Muscle of arm (tissue), 14 donors: ENCODE measurements at places on chromosomes 11 and 22. TPM values are rescaled to one million over a fixed set of nuclear protein-coding genes. Genes with fewer than 3 reads are reported as not detected.

- no peak for DNase-seq
Measured at GRCh38 chr11:130209128-130209932, 49.7 kb downstream of the ST14 start.

DNA sequence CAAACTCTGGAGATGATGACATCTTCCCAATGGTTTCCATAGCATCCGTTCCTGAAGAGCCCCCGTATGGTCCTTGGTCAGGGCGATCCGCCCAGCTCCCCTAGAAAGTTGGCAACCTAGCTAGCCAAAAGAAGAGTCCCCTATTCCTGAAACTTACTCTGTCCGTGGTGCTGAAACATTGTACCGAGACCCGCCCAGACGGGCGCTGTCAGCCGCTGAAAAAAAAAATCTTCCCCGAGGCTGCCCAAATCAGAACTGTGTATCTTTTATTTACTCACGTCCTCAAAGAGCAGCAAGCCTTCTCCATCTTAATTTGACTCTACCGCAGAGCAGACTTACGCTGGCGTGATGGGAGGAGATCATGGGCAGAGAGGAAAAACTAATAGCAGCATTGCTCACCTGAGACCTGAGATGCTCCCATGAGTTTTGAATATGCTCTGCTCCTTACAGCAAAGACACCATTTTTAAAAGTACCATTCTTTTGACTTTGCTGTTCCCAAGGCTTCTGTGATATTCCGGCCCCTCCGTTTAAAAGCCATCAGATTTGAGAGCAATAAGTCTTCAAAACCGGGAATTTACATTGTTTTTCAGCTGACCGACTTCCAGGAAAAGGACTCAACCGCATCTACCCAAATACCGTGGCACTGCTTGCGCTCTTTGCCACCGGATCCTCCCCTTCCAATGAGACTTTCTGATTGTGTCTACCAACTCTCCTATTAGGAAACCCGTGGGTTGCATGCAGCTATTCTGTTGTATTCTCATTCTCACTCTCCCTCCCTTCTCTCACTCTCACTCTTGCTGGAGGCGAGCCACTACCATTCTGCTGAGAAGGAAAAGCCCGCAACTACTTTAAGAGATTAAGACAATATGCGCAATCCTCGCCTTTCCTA lies at the start of gene SLC17A6:
Gene SLC17A6, plus strand, starts transcription at position 786 of the 890 bp plus-strand sequence. CDS start 153 bp downstream, outside the sequence.
- peak; percentile 65 for DNase-seq

DNA sequence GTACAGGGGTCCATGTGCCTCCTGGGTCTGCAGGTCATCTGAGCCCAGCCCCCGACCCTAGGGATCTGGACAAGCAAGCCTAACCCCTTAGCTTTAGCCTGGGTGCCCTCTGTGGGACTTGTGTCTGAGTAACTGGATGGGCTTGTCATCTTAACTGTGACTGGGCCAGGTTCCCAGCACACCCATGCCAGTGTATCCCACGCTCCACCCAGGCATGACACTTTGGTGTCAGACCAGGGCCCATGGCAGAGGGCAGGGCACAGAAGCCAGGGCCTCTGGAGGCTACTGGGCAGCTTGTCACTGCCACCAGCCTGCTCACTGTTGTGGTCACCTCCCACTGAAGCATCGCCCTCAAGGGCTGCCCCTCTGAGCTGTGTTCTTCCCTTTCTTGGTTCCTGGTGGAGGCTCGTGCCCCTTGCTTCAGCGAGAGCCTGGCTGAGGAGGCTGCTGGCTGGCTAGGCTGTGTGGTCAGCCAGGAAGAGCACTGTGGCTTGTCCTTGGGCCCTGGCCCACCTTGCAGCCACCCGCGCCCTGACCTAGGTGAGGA lies 80.8 kb downstream of the ST3GAL4 start:
- no peak for DNase-seq

DNA sequence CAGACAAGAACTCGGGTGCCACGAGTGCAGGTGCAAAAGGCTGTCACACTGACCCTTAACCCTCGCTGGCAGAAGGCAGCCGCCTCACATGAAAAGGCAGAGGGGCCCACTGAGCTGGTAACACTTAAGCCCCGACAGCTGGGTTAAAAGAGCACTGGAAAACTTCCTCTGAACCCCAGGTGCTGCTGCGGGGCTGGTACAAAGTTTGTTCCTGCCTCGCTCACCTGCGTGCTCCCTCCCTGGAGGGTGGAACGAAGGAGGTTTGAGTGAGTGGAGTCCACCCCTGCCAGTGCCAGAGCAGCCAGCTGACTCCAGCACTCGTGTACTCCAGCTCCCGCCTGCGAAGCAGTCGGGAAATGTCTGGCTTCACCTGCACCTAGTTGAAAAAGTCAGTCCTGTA lies 12.6 kb downstream of the SULT4A1 start:
- DNase-seq = no peak

DNA sequence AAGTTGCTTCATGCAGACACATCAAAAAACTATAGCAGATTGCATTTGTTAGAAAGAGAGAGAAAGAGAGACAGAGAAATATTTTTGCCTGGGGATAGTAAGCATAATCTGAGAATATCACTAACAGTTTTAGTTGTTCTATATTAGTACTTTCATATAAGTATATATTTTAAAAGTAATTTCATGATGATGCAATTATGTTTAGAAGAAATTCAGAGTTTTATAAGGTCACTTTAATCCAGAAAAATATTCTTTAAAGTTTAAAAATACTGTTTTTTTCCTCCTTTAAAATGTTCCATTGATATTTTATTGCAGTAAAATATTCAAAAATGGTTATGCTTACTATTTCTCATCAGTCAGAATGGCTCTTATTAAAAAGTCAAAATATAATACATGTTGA lies 86.8 kb upstream of the MTMR2 start:
- DNase-seq = no peak

DNA sequence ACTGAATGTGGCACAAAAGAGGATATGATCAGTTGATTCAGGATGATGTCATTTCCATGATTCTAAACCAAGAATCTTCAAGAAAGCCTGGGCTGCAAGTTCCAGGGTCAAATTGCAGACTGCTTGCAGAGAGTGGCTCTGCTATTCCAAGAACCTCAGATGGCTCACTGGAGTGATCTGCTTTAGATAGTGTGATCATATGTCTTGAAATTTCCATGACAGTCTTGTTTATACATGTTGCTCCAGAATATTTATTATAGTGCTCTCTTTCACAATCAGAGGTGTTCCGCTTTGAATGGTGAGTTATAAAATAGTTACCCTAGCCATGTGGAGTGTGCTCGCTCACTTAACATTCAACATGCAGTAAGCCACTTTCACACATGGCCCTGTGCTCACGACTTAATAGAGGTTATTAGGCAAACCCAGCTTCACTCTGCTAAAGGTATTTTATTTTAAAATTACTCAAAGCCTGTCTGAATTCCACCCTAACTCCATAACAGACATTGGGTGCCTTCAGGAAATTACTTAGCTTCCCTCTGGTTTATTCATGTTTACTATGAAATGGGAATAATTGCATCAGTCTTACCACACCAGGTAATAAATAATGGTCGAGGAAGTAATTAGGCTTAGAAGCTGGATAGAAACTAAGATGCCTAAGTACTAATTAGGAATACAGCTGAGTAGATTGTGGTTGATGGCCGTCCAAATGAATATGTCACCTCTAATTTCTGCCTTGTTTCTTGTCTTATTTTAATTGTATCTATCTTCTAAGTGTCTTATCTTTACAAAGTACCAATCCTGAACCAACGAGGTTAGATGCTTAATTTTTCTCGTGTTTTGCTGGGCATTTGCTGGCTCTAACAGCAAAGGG lies 187.9 kb downstream of the ETS1 start:
- no peak for DNase-seq

DNA sequence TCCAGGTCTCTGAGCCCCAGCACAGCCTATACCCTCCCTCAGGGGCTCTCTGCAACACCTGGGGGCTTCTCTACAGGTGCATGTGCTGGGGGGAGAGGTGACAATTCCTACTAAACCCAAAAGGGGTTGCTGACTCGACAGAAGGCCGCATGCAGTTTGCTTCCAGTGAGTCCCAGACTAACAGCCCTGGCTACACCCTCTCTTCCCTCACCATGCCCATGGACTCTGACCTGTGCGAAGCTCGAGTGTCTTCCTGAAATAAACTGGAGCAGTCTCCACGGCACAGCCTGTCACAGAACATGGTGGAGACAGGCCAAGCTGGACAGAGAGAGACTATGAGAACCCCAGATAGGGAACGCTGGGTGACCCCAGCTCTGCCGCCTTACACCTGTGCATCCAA lies 16.6 kb downstream of the PLEKHA7 start:
- no peak for DNase-seq

GRCh38 chr22:23270212-23270733 lies 90.0 kb downstream of the BCR start:
- no peak for DNase-seq

DNA sequence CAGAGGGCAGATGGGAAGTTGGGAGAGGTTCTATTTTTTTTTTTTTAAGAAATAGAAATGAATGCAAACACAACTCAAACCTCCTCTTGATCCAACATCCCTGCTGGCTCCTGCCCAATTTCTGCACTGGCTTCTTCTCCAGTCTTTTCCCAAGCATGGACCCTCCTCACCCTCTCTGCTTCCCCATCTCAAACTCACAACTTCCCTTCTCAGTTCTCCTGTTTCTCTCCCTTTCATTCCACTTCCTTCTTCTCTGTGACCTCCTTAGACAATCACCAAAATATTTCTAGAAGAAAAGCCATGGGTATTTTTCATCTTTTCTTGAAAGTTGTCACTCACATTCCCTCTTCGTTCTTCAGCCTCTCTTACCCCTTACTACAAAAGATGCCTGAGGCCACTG lies 85.2 kb upstream of the VPREB1 start:
- no peak for DNase-seq

The BDNF gene
- 1.8 TPM for polyA plus RNA-seq

The OSBP2 gene
- 9.0 TPM for polyA plus RNA-seq

The IL18 gene
- polyA plus RNA-seq = 0.44 TPM

The KRTAP5-10 gene
- not detected for polyA plus RNA-seq

The C1QTNF5 gene
- polyA plus RNA-seq = 20.1 TPM

The KREMEN1 gene
- polyA plus RNA-seq = 94.1 TPM

The DENND5A gene
- 63.2 TPM for polyA plus RNA-seq

The CEP164 gene
- polyA plus RNA-seq = 12.4 TPM

The OR52N4 gene
- not detected for polyA plus RNA-seq
